Lower lobe of right lung (tissue), 2 donors: ENCODE measurements at places on chromosomes 2 and 18. TPM values are rescaled to one million over a fixed set of nuclear protein-coding genes. Genes with fewer than 3 reads are reported as not detected.
A peak's percentile ranks its signal among the peaks of the same experiment; 100 is the strongest.

GRCh38 chr2:238864207-238865014 is 16.5 kb downstream of the TWIST2 start:
- peaks cover 58% of the 10 kb centered on the region for H3K4me1 ChIP-seq
- DNase-seq, result peak; percentile 87
- H3K36me3 ChIP-seq, result no peaks in the 10 kb centered on the region
- H3K4me3 ChIP-seq, result peak overlapping the region; percentile 37

GRCh38 chr2:185979546-185980071 is 241.0 kb downstream of the FSIP2 start:
- no peak overlapping the region for H3K4me3 ChIP-seq
- no peak for DNase-seq
- no peaks in the 10 kb centered on the region for H3K4me1 ChIP-seq
- no peak overlapping the region for H3K27ac ChIP-seq
- no peaks in the 10 kb centered on the region for H3K36me3 ChIP-seq
- no peaks in the 10 kb centered on the region for H3K27me3 ChIP-seq

DNA sequence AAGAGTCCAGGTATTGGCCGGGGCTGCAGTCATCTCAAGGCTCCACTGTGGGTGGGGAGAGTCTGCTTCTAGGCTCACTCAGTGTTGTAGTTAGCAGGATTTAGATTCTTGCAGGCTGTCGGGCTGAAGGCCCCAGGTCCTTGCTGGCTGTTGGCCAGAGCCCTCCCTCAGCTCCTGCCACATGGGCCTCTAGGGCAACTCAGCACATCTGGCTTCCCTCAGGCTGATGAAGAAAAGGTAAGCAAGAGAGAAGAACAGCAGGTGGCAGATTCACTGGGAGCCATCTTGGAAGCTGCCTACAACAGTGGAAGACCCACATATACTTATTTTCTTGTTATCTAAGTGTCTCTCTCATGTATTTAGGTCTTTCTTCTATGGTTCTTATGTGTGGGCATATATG is 4.3 kb downstream of the MRPS9 start:
- H3K27ac ChIP-seq, result no peak overlapping the region
- no peak overlapping the region for H3K4me3 ChIP-seq
- DNase-seq, result no peak
- peaks cover 11% of the 10 kb centered on the region for H3K4me1 ChIP-seq
- H3K36me3 ChIP-seq, result no peaks in the 10 kb centered on the region
- no peaks in the 10 kb centered on the region for H3K27me3 ChIP-seq

GRCh38 chr2:58895857-58896256 is 654.7 kb upstream of the FANCL start:
- H3K36me3 ChIP-seq, result no peaks in the 10 kb centered on the region
- no peak overlapping the region for H3K27ac ChIP-seq
- no peaks in the 10 kb centered on the region for H3K4me1 ChIP-seq
- H3K4me3 ChIP-seq, result no peak overlapping the region
- H3K27me3 ChIP-seq, result peaks cover 1% of the 10 kb centered on the region

CDH20 gene
- 0.24 TPM for total RNA-seq

TMEM200C gene
- 0.50 TPM for total RNA-seq

PTPRM gene
- 85.2 TPM for total RNA-seq

- no peaks in the 10 kb centered on the region for H3K36me3 ChIP-seq
- no peaks in the 10 kb centered on the region for H3K27me3 ChIP-seq
- DNase-seq, result no peak
- no peak overlapping the region for H3K27ac ChIP-seq
Observed at GRCh38 chr2:129504646-129505045, 474.8 kb upstream of the RAB6C start.

DNA sequence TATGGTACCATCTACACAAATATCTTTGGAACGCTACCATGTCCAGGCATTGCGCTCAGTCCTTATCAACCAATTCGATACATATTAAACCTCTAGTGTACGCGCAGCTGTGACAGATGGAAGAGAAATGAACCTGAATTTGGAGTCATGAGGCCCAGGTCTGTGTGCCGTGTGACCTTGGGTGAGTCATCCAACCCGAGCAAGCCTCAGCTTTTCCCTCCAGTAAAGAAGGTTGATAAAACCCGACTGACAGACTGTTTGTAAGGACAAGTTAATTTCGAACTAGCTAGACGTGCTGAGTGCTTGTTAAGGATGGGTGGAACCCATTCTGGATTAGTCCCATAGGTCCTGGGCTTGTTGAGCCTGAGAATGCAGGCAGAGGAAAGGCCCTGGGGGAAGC is 28.2 kb downstream of the GREB1 start:
- H3K27ac ChIP-seq, result no peak overlapping the region
- H3K27me3 ChIP-seq, result peaks cover 10% of the 10 kb centered on the region
- H3K4me3 ChIP-seq, result no peak overlapping the region
- no peak for DNase-seq

- no peak overlapping the region for H3K4me3 ChIP-seq
- H3K36me3 ChIP-seq, result no peaks in the 10 kb centered on the region
- H3K27me3 ChIP-seq, result no peaks in the 10 kb centered on the region
- no peaks in the 10 kb centered on the region for H3K4me1 ChIP-seq
- no peak overlapping the region for H3K27ac ChIP-seq
Observed at GRCh38 chr2:158232476-158232875, 130.8 kb downstream of the UPP2 start.

CRYGC gene
- not detected for total RNA-seq

MYO1B gene
- 123 TPM for total RNA-seq

DNA sequence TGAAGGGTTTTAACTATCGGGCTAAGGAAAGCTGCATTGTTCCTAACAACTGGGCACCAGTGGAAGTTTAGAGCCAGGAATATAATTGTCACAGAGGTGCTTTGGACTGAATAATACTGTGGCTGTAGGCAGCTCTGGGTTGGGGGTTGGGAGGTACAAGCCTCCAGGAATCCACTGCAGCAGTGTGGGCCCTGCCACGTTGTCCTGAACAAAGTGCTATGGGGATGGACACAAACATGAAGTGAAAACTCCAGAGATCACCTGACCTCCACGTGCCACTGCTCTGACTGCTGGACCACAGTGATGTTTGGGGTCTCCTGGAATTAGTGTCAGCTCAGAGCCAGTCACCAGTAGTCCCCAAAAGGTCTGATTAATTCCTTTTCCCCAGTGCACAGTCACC is 110.9 kb downstream of the BCL2 start:
- peaks cover 16% of the 10 kb centered on the region for H3K4me1 ChIP-seq
- no peaks in the 10 kb centered on the region for H3K27me3 ChIP-seq
- DNase-seq, result no peak
- H3K4me3 ChIP-seq, result no peak overlapping the region
- H3K27ac ChIP-seq, result no peak overlapping the region
- no peaks in the 10 kb centered on the region for H3K36me3 ChIP-seq

GRCh38 chr2:62013641-62014040 is 108.2 kb downstream of the COMMD1 start:
- H3K27ac ChIP-seq, result no peak overlapping the region
- no peaks in the 10 kb centered on the region for H3K36me3 ChIP-seq
- no peaks in the 10 kb centered on the region for H3K27me3 ChIP-seq
- H3K4me1 ChIP-seq, result peaks cover 28% of the 10 kb centered on the region
- no peak for DNase-seq

DNA sequence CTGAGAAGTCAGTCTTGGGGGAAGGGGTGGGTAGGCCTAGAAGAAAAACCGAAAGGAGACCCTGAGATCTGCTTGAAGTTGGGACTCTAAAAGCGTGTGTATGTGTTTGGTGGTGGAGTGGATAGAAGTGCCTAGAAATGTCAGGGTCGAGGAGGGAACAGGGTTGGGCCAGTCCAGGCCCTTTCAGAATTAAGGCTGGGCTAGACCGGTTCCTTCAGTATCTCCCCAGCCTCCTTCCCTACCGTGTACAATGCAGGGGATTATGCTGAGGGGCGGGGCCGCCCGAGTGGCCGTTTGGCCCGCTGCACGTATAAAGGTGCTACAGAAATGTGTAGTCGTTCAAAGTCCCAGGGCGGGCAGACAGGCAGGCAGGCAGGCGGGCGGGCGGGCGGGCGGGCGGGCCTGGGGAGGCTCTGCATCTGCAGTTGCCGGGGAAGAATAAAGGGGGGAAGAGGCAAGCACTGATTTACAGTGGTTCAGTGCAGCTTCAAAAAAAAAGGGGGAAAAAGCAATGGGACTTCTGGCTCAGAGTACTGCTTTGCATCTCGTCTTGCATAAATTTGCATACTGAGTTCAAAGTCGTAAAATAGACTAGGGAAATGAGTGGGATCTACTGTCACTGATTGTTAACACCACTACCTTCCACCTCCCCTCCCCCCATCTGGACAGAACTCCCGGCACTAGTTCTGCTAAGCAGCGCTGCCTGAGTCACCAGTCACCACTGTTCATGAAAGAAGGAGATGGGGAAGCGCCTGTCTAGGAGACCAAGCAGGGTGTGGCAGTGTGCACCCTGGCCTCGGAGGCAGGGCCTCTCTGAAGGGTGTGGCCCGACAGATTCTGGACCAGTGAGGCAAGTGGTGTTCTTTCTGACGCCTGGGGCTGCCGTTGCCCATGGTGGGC is 3.6 kb downstream of the IGFBP2 start:
- no peaks in the 10 kb centered on the region for H3K36me3 ChIP-seq
- H3K27ac ChIP-seq, result no peak overlapping the region
- DNase-seq, result peak; percentile 59
- H3K27me3 ChIP-seq, result peaks cover 56% of the 10 kb centered on the region
- H3K4me3 ChIP-seq, result no peak overlapping the region

G6PC2 gene
- total RNA-seq, result not detected

CHPF gene
- total RNA-seq, result 23.2 TPM

EPHA4 gene
- total RNA-seq, result 13.8 TPM

- no peak overlapping the region for H3K4me3 ChIP-seq
- no peaks in the 10 kb centered on the region for H3K27me3 ChIP-seq
- DNase-seq, result no peak
- H3K27ac ChIP-seq, result no peak overlapping the region
Observed at GRCh38 chr2:46909771-46910419, 5.7 kb downstream of the MCFD2 start.

- no peak for DNase-seq
- no peaks in the 10 kb centered on the region for H3K27me3 ChIP-seq
- H3K36me3 ChIP-seq, result peaks cover 38% of the 10 kb centered on the region
- H3K27ac ChIP-seq, result peak overlapping the region; percentile 31
- H3K4me1 ChIP-seq, result peaks cover 3% of the 10 kb centered on the region
Observed at GRCh38 chr2:6855860-6856547, 9.7 kb downstream of the CMPK2 start.

DNA sequence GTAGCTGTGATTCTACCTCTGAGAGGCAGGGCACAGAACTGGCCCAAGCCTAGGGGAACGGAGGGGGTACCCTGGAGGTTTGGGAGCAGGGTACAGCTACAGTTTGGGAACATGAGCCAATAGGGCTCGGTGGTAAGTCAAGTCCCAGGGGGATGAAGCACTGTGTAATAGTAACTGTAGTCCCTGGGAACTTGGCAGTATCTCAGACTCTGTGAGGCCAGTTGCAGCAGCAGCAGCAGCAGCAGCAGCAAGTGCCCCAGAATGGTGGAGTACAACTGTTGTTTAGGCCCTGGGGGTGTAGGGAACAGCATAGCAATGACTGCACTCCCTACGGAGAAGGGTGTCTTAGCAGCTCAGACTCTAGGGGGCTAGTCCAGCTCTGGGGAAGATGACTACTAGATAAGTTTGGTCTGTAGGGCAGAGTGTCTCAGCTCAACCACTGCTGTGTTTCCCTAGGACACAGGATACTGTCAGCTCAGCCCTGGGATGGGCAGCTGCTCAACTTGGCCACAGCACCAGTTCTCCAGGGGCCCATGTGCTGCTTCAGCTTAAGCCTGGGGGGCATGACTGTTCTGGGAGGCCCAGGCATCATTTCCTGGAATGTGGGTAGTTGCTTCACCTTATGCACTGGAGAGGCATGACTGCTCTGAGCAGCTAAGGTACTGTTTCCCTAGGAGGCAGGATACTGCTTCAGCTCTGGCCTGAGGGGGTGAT is 20.5 kb downstream of the CARF start:
- H3K36me3 ChIP-seq, result peaks cover 12% of the 10 kb centered on the region
- H3K27ac ChIP-seq, result no peak overlapping the region
- no peak for DNase-seq
- no peak overlapping the region for H3K4me3 ChIP-seq
- no peaks in the 10 kb centered on the region for H3K27me3 ChIP-seq
- H3K4me1 ChIP-seq, result no peaks in the 10 kb centered on the region

CCDC148 gene
- 2.8 TPM for total RNA-seq

CDK15 gene
- total RNA-seq, result 4.5 TPM

DNA sequence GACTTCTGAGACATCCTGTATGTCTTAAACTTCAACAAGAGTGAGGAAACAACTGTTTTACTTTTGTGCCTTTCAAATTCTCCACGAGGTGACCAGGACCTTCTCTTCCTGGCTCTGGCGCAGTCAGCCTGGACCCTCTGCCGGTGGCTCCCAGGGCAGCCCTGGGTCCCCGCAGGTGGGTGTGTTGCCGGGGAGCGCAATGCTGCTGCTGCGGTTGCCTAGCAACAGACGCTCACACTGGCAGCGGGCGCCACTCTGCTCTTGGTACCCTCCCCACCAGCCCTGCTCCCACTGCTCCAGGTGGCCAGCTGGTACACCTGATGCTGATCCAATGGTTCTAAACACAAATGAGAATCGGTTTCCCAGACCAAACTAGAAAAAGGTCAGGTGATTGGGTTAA is 58.7 kb downstream of the GNAL start:
- no peak for DNase-seq
- no peaks in the 10 kb centered on the region for H3K4me1 ChIP-seq
- peaks cover 51% of the 10 kb centered on the region for H3K27me3 ChIP-seq
- H3K4me3 ChIP-seq, result no peak overlapping the region

C1QL2 gene
- not detected for total RNA-seq

DNA sequence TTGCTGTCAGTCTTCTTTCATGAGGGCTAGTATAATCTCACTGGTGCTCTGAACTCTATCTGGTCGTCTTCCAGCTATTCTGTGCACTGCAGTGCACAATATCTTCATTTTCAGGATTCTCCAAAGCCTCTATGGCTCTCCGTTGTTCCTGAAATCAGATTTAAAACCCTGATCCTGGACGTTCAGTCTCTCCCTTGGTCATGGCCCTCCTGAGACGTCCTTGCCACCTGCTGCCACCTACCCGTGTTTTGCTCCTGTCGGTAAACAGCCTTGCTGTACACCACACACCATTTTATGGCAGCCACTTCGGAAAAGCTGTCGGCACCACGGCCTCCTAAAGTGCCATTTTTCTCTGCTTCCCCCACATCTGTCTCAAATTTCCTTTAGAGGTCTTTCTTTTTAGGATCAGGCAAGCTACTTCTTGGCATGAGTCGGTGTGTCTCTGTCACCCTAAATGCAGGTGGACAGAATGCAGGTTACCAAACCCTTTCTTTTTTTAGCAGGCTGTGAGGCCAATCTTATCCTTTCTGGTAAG is 170.0 kb downstream of the HRH4 start:
- DNase-seq, result no peak
- no peaks in the 10 kb centered on the region for H3K27me3 ChIP-seq
- H3K27ac ChIP-seq, result no peak overlapping the region
- H3K4me3 ChIP-seq, result no peak overlapping the region

GPR17 gene
- 0.18 TPM for total RNA-seq

AQP12B gene
- total RNA-seq, result not detected
